ENCODE measurements at places on chromosomes 2 and 18. TPM values are rescaled to one million over a fixed set of nuclear protein-coding genes. Genes with fewer than 3 reads are reported as not detected.

DNA sequence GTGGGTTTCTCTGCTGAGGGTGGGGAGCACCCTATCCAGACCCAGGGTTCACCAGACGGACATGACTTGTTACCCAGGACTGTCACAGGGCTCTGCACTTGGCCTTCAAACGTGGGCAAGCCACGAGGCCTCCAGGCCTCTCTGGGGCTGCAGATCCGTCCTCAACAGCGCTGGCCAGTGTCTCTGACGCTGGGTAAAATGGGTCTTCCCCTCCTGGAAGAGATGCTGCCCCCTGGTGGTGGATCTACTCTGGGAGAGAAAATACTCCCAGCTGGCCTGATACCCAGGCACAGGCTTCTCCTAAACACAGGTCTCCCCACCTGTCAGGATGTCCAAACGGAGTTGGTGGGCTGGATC lies 3.7 kb downstream of the GPR17 start:
- H3K27me3 ChIP-seq, result no peaks in the 10 kb centered on the region
- H3K4me3 ChIP-seq, result no peak overlapping the region
- H3K36me3 ChIP-seq, result no peaks in the 10 kb centered on the region

- DNase-seq, result peak; percentile 83
- peak overlapping the region; percentile 96 for H3K4me3 ChIP-seq
- H3K27me3 ChIP-seq, result no peaks in the 10 kb centered on the region
- peaks cover 18% of the 10 kb centered on the region for H3K4me1 ChIP-seq
Measured at GRCh38 chr18:76821875-76822505, 367 bp upstream of the ZNF236 start.

DNA sequence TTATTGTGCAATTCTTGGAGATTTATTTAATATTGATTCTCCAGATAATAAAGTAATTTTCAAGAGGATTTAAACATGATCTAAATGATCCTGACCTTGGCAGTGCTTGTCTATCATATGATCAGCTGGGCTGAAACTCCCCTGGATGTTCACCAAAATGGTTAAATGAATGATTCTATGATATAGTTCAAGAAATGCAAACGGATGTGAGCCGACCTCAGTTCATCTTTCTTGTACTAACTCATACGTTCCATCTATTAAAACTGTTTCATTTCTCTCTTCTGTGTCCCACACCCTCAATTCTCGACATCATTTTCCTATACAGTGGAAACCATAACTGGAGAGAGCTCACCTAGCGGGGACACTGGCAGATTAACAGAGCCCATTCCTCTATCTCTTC lies 281.7 kb upstream of the CCDC68 start:
- no peak overlapping the region for H3K27ac ChIP-seq
- H3K27me3 ChIP-seq, result no peaks in the 10 kb centered on the region
- H3K36me3 ChIP-seq, result no peaks in the 10 kb centered on the region
- H3K4me3 ChIP-seq, result no peak overlapping the region
- H3K4me1 ChIP-seq, result peaks cover 13% of the 10 kb centered on the region

DNA sequence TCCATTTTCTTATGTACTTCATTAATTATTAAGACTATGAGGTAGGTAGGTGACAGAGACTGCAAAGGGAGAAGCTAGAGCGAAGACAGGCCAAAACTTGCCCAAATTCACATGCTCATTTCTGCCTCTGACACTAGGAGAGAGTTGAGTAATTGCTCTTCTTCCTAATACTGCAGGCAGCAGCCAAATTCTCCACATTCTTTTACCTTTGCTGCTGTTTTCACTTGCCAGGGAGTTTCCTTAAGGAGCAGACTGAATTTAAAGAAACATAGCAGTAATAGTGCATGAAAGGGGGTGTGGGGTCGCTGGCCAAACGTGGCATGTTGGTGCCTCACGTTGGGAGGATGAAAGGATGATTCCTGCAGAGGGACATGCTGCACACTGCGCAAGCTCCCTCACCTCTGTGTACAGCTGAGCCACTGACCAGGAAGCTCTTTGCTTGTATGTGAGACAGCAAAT lies 12.3 kb downstream of the CRIM1 start:
- H3K36me3 ChIP-seq, result no peaks in the 10 kb centered on the region
- no peaks in the 10 kb centered on the region for H3K27me3 ChIP-seq
- no peak overlapping the region for H3K4me3 ChIP-seq
- DNase-seq, result no peak
- H3K27ac ChIP-seq, result peak overlapping the region; percentile 55

Gene GALNT14
- 0.81 TPM for total RNA-seq

Gene PLEKHH2
- total RNA-seq, result 53.8 TPM

Gene ALKAL2
- 18.7 TPM for total RNA-seq
